ENCODE measurements at places on chromosomes 7 and 10. TPM values are rescaled to one million over a fixed set of nuclear protein-coding genes. Genes with fewer than 3 reads are reported as not detected.

- no peak for DNase-seq
Measured at GRCh38 chr10:102540023-102540422, 36.3 kb downstream of the SUFU start.

DNA sequence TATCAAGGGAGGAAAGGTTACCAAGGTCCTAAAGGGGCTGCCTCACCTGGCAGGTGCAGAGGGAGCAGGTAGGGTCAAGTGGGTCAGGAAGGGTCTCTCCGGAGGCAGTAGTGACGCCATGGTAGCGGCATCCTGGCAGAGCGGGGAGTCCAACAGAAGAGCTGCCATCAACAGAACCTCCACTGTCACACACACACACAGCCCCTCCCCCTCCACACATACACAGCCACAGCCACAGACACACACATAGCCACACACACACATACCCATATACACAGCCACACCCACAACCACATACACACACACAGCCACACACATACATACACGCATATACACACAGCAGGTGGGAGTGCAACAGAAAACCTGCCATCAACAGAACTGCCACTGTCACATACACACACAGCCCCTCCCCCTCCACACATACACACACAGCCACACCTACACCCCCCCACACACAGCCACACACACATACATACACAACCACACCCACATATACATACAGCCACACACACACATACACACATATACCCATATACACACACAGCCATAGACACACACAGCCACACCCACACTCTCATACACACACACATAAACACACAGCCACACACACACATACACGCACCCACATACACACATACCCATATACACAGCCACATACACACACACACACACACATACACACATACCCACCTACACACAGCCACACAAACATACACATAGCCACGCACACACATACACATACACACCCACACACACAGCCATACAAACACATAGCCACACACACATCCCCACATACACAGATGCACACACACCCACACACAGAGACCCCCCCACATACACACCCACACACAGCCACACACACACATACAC is 23.1 kb downstream of the KCP start:
- DNase-seq = no peak

DNA sequence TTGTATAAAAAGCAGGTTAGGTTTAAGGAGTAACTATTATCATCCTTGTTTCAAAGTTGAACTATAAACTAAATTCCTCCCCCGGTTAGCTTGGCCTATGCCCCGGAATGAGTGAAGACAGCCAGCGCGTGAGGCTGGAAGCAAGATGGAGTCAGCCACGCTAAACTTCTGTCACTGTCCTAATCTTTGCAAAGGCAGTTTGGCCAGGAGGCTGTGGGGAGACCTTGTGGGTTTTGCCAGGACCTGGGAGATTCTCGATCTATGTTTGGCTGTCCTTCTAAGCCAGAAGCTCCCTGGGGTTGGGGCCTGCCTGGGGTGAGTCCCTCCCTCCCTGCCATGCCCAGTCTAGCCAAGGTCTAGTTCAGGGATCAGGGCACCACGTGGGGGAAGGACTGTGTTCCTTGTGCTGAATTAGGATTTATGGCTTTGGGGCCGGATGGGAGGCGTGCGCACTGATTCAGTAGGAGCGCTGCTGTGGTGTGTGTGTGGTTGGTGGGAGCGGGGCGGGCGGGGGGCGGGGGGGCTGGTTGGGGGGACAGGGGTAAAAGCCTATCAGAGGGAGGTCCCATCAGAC is 871 bp upstream of the GTF2IRD1 start:
- DNase-seq = peak; percentile 55

DNA sequence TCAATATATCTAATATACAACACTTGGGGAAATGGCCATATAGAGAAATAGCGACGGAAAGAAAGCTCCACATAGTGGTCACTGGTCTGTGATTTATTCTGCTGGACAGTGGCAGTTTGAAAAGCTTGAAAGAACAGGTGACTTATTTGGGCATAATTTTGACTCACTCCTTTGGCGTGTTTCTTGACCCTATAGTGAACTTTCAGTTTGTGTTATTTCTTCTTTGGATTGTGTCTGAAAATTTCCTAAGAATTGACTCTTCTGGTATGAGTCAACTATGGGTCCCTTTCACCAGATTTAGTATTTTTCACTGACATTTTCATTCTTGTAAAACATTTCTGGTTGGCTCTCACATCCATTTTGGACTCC is 25.8 kb upstream of the IMMP2L start:
- no peak for DNase-seq

Gene SNCG
- polyA plus RNA-seq = 20.3 TPM

Gene PITX3
- not detected for polyA plus RNA-seq

Gene ZNF862
- 20.1 TPM for polyA plus RNA-seq

Gene AKR1C8
- polyA plus RNA-seq = not detected

Data from pancreas (tissue), 10 donors.